ENCODE measurements at places on chromosomes 4 and X.

DNA sequence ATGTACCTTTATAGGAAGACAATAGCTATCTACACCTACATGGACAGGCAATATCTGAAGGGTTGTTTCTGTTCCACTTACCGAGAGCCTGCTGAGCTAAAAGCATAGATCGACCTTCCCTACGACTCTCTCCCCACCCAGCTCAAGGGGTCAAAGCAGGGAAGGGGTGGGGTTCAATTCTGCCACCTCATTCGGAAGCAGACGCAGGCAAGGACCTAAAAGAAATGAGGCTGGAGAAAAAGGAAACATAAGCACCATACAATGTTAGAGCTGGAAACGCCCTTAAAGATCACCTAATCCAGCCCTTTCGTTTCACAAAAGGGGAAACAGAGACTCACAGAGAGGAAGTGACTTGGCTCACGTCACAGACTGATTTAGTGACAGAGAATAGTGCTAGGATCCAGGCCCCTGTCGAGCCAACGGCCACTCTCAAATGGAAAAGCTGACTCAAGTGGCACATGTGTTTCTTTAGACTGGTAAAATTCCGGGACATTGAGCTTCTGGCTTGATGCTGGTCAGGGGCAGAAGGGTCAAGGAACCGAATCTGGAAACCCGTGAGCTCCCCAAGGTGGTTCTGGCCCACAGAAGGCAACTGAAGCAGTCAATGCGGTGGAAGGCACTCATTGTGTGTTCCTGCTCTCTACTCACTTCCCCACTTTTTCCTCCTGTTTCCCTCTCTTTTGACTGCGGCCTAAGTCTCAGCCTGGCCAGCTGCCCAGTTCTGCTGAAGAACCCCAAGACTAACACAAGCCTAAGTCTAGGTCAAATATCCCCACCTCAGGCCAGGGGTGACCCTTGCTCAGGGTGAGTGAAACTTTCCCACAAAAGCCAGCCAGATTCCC, 7.5 kb downstream of the SEPTIN6 start:
- DNase-seq = no peak

DNA sequence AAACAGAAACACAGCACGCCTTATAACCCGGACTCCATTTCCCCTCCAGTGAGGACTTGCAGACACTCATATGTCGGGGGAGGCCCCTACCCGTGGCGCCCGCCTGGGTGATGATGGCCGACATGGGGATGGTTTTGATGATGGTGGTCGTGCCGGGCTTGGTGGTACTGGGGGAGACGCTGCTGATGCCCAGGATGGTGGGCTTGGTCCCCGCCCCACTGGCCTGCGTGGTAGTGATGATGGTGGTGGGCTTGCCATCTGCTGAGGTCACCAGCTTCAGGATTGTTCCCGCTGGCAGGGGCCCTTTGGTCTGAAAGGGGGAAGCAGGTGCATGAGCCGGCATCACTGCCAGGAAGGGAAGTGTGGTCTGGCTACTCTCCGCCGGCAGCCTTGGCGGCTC, 12.8 kb upstream of the RENBP start:
- no peak for DNase-seq

DNA sequence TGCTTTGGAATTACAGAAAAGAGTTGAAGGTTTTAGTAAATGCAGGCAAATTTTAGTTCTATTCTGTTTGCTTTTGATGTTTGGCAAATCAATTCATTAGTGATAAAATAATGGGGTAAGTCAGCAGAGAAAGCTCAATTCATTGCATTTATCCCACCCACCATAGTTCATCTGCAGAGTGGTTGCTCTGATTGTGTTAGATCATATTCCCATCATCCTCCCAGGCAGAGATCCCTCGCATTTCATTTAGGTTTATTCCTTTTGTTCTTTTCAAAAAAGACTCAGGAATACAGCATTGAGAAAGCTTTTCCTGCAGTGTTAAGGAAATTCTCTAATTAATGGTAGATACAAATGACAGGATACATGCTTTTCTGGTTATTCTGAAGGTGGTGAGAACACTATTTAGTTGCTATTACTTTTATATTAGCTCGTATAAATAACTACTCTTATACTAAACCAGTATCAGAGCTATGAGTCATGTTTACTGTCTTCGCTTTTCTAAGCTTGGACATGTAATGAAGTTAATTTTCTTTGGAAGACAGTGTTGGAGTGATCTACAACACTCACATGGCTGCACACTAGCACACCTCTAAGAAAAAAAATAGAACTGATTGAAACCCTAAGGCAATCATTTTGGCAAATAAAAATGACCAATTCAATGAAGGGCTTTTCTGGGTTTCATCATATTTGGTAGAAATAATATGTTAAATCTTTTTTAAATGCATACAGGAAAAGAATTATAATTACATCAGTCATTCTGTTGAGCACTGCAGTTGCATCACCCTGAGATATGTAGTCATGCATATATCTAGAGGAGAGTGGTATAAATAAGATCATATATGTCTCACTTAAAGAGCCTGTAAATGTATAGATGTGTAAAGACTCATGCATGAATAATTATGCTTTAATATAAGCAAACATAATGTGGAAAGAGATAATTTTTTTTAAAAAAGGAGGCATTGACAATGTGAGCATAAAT, 351.6 kb downstream of the PCDH7 start:
- DNase-seq = no peak

DNA sequence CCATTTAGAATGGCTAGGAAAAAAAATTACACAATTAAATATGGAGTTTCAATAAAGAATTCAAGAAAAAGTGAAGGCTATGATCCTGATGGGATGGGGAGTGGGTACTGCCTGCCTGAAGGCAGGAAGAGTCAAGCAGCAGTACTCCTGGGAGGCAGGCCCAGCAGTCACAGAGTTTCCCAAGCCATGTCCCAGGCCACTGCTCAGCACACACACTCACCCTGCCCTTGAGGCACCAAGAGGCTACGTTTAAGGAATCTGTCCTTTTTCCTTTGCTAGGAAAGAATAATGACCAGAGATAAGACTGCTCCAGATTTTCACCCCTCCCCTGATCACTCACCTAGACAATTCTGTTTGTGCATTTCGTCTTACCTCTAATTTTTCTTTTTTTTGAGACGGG, 30.2 kb downstream of the MAP7D3 start:
- DNase-seq = no peak

DNA sequence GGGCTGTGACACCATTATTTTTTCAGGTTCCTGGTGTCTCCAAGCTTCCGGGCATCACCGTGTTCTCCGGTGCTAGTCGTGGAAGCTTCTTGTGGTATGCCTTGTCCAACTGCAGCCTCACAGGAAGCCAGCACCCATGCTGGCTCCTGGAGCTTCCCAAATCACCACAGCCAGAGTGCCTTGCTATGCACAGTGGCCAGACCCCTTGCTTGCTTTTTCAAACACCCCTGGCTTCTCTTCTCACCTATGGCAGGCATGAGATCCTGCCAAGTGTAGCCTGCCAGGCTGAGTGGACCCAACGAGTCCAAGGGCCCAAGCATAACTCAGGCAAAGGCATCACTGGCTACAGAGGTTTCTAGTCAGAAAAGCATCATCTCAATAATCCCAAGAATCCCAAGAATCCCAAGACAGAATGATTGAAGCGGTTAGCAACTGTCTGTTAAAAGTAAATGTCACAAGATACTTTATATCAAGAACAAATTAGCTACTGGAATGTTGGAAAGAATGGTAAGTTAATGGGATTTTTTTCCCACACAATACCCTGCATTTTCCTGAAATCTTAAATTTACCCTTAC, 1522.9 kb downstream of the PCDH18 start:
- no peak for DNase-seq

- peak; percentile 85 for DNase-seq
Observed at GRCh38 chrX:18984381-18985185, 669 bp upstream of the PHKA2 start.

DNA sequence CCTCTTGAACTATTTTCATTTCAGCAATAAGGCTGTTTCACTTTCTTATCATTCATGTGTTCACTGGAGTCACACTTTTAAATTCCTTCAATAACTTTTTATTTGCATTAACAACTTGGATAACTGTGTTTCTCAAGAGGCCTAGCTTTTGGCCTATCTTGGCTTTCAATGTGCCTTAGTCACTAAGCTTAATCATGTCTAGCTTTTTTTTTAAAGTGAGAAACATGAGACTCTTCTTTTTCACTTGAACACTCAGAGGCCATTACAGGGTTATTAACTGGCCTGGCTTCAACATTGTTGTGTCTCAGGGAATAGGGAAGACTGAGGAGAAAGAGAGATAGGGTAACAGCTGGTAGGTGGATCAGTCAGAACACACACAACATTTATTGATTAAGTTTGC, 64.0 kb upstream of the VCX2 start:
- no peak for DNase-seq
